Inflammatory macrophage (primary cell): ENCODE measurements at places on chromosomes 13 and 19.

GRCh38 chr19:48833977-48834376, 2.3 kb downstream of the HSD17B14 start:
- peak; percentile 20 for DNase-seq

- DNase-seq = no peak
Measured at GRCh38 chr13:101291206-101291605, 125.1 kb downstream of the NALCN start.

GRCh38 chr13:109949397-109949796, 163.0 kb upstream of the IRS2 start:
- no peak for DNase-seq

DNA sequence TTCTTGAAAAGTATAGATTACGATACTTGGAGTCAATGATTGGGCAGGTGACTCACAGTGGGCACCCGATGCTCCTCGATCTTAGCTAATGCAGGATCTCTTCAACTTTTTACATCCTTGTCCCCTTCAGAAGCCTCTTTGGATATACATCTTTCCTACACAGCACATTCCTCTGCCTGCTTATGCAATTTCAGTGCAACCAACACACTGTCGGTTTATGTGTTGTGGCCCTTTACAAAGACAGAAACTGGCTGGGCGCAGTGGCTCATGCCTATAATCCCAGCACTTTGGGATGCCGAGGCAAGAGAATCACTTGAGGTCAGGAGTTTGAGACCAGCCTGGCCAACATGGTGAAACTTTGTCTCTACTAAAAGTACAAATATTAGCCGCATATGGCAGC, 2.6 kb downstream of the GPR42 start:
- no peak for DNase-seq
